ENCODE measurements at places on chromosomes 2 and 18.
A peak's percentile ranks its signal among the peaks of the same experiment; 100 is the strongest.

- no peak for DNase-seq
Measured at GRCh38 chr18:56124186-56124585, 514.2 kb downstream of the TXNL1 start.

DNA sequence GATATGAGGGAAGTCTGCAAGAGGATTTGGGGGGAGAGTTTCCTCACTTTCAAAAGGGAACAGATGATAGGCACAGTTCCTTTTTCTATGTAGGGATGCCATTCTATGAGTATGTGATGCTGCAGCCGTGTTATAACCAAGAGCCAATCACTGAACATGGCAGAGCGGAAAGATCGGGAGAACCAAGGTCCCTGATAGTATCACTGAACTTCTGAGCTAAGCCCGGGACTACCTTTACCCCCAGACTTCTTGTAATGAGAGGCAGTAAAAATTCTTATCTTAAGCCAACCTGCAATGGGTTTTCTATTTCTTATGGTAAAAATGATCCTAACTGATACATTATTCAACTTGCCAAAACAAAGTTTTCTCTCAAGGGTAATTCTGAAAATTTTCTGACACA, 21.6 kb upstream of the SLC1A4 start:
- DNase-seq: peak; percentile 21

DNA sequence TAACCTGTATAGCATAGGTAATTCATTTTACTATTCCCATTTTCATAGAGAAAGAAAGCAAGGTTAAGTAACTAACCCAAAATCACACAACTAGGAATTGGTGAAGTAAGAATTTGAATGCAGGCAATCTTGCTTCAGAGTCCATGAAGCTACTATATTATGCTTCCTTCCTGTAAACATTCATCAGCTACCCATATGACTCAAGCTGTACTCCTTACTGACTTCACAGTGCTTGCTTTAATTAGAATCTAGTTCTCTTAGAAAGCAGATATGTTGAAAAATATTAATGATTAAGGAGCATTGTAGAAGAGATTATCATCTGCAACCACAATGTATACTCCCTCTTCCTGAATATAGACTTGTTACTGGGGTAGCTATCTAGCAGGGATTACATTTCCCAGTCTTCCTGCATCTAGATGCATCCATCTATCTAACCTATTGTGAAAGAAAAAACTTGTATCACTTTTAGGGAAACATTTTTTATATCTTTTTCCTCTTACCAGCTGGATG, 961.6 kb upstream of the CHAC2 start:
- DNase-seq: no peak

DNA sequence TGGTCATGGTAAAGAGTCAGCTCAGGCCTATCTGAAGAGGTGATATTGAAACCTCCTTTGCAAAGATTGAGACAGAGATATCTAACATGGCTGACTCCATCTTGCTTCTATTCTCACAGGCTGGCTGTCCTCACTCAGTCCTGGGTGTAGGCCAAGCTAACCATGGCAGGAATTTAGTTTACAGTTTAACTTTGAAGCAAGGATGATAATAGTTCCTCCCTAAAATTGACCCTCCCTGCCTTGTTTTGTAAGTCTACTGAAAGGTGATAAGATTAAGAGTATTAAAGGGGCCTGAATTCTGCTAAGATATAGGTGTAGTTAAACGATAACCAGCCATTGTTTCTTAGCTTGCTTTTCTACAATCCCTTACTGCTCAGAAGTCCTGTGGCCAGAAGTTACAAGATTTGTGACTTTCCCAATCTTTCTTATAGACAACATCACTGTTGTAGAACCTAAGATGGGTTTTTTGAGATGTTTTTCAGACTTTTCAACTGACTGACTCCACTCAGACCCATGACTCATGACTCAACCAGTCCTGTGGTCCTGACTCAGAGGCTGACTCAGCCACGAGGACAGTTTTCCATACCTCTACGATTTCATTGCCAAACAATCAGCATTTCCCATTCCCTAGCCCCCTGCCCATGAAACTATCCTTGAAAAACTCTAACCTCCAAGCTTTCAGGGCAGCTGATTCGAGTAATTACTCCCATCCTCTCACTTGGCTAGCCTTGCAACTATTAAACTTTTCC, 195.7 kb upstream of the SESTD1 start:
- peak; percentile 69 for DNase-seq

GRCh38 chr2:62996534-62997186, 54.0 kb upstream of the OTX1 start:
- no peak for DNase-seq

All from inflammatory macrophage treated with lipopolysaccharide for 4 hours (primary cell).